NCI-H510A (cell line): ENCODE measurements at places on chromosomes 12 and 14.

DNA sequence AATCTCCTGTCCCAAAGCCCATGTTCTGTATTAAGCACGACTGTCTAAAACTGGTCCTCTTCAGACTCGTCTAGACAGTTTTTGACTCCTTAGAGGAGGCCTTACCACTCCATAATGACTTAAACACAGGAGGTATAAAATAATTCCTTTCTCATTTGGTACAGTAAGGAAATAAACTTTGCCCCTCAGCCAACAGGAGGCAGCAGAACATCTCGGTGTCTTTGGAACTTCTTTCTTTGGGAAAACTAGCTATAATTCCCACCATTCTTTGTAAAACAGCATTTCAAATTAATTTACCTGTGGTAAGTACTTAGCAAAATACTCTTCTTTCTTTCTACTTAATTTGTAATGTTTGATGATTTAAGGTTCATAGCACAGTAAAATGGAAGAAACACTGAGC is 292.7 kb upstream of the G2E3 start:
- no peak for DNase-seq

- DNase-seq: no peak
These were observed 1.9 kb upstream of the ATP5MC2 start for GRCh38 chr12:53677800-53678148.

- DNase-seq: no peak
These were observed 19.6 kb upstream of the CSRP2 start for GRCh38 chr12:76898442-76898841.

DNA sequence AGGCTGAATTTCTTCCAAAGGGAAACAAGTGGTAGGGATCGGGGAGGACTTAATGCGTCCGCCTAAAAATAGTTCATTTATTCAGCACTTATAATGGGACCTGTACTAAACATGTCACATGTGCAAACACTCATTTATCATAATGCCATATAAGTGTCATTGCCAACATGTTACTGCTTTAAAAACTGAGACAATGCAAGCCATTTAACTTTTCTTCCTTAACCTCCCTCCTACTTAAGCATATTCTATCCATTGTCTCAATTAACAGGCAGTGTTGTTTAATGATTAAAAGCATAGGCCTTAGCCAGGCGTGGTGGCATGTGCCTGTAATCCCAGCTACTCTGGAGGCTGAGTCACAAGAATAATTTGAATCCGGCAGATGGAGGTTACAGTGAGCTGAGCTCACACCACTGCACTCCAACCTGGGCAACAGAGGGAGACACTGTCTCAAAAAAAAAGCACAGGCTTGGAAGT is 13.5 kb upstream of the SCFD1 start:
- DNase-seq: no peak

DNA sequence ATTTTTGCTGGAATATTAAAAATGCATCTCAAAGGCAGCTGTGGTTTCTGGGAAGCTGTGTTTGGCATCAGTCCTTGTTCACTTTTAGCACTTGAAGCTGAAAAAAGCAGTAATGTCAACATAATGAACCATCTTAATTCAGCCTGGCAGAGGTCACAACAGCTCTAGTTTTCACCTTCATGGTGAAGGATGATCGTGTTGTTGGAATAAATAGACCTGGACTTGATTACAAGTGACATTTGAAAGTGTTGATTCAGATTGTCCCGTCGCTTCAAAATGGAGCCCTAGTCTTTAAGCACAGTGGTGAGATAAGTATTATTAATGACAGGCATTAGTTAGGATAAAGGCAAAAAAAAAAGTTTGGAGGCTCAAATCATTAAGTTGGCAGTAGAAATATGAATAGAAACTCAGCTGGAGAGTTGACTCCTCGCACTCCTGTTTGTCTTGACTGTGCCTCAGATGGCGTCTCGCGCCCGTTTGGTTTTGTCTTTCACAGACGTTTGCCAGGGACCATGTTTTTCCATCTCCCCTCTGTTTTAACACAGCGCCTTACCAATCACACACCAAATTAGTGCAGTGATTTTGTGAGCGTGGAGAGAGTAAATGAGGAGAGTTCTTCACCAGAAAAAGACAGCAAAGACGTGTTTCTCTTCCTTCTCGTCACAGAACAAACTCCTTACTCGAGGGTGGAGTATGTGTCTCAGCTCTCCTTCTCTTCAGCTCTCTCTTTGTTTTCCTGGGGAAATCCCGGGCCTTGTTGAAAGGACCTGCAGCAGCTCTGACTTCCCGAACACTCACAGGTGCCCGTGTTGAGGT is 53.4 kb upstream of the MMP17 start:
- no peak for DNase-seq

GRCh38 chr14:23512156-23512555 is 39.4 kb downstream of the ZFHX2 start:
- peak; percentile 18 for DNase-seq

DNA sequence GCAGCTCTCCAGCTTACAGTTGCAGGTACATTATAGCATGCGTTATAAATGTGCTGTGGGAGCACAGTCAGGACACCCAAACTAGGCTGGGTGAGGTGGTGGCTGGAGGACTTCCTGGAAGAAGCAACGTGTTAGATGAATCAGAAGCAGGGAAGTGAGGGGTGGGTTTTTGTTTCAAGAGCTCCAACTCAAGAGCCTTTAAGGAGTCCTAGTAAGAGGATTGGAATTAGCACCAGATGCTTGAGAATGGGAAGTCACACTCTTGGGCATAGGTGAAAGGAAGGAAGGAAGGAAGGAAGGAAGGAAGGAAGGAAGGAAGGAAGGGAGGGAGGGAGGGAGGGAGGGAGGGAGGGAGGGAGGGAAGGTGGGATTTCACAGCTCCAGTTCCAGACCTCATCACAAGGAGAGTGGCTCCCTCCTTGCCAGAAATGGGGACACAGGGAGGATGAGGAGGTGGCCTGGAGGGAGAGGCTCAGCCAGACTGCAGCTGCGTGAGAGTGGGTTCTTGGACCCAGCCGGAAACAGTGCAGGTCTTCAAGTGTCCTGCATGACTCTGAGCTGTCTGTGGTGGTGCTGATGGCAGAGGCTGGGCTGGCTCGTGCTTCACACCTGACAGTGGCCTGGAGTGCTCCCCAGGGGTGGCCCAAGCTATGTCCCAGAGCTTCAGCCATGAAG is 115.7 kb upstream of the GSC start:
- no peak for DNase-seq

DNA sequence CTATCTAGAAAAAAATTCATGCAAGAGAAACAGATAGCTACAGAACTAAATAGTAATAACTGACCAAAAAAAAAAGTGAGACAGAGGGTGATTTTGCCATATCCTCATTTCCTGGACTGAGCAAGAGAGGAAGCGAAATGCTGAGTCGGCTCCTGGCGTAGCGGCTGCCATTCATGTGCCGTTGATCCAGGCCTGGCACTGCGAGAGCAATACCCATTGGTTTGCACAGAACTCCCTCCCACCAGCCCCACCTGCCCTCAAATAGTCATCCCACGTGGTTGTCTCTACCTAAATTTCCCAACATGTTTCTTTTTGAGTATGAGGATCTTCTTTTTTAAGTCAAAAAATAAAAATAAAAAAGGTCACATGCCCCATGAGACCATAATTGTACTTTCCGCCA is 9.4 kb upstream of the WNT5B start:
- no peak for DNase-seq

GRCh38 chr12:102631274-102631673 is 150.9 kb upstream of the IGF1 start:
- no peak for DNase-seq

DNA sequence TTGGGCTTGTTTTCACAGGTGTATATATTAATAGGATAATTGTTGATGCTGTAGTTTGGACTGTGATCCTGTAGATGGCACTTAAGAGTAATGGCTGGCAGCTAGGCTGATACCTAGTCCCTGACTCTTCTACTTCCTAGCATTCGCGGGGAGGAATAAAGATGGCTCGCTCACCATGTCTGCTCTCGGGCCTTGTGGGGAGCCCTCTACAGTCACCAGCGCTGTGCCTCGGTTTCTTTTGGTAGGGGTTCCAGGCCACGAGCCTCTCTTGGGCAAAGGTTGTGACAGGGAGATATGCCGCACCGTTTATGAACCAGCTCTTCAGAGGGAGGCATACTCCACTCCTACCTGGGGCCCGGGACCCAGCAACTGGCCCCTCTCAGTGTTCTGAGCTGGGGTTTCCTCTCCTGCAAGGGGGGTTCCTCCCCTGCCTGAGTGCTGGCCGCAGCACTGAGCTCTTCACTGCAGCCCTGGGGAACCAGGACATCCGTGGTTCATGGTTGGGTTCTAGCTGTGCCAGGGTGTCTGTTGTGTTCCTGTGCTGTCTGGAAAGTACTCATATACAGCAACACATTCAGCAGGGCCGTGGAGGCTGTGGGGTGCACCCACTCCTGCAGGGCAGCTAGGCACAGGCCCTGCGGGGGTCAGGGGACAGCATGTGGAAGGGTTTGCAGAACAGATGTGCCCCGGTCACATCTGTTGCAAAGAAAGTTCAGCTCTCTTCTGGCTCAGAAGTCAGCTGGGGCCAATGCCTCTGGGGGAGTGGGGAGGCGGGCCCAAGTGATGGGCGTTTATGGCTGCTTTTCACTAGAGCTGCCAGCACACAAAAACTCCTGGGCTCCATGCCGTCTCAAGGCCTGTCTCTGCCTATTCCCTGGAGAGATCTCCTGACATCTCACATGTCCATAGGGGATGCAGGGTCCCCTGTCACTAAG is 147.9 kb downstream of the PPFIA2 start:
- DNase-seq: no peak

DNA sequence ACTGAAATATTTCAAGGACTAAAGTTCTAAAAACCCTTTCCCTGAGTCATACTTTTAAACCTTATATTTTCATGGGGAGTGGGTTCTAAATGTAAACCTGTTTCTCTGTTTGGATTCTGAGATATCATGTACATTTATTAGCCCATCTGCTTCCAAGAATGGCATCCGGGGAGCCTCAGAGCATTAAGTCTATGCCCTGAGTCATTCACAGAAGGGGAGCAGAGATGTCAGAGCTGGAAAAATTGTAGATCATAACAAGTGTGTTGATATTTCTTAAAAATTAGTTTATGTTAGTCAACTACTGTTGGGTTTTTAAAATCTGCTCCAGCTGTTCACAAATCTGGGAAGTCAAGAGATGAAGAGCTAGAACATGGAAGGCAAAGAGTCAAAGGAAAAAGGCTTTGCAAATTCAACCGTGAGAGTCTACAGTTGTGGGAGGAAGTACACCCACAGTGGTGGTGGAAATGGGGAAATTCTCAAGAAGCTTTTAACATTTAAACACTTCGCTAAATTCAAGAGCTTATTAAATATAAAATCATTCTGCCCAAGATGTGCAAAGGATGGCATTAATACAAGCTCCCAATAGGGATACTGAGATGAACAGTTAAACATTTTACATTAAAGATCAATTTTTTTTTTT is 70.5 kb upstream of the FLRT2 start:
- DNase-seq: no peak

DNA sequence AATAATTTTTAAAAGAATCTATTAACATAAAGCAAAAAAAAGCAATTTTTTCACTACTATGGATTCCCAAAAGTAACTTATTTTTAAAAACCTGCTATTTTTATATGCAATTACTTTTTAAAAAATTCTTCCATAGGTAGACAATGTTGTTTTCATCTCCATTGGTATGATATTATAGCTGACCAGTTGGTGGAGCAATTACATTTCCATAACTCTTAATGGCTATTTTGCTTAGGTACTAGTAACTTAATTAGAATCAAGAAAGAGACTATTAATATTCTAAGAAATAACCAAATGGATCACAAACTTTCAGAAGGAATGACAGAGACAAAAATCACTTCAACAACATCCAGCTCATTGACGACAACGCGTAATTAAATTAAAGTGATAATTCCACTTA is 64.7 kb upstream of the PTCSC3 start:
- DNase-seq: no peak

DNA sequence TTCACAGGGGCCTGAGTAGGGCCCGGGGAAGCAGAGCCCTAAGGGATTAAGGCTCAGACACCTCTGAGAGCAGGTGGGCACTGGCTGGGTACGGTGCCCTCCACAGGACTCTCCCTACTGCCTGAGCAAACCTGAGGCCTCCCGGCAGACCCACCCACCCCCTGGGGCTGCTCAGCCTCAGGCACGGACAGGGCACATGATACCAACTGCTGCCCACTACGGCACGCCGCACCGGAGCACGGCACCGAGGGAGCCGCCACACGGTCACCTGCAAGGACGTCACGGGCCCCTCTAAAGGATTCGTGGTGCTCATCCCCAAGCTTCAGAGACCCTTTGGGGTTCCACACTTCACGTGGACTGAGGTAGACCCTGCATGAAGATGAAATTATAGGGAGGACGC is 7.1 kb downstream of the LTBR start:
- no peak for DNase-seq

- DNase-seq: no peak
These were observed 216.7 kb downstream of the MED13L start for GRCh38 chr12:116060764-116061163.

DNA sequence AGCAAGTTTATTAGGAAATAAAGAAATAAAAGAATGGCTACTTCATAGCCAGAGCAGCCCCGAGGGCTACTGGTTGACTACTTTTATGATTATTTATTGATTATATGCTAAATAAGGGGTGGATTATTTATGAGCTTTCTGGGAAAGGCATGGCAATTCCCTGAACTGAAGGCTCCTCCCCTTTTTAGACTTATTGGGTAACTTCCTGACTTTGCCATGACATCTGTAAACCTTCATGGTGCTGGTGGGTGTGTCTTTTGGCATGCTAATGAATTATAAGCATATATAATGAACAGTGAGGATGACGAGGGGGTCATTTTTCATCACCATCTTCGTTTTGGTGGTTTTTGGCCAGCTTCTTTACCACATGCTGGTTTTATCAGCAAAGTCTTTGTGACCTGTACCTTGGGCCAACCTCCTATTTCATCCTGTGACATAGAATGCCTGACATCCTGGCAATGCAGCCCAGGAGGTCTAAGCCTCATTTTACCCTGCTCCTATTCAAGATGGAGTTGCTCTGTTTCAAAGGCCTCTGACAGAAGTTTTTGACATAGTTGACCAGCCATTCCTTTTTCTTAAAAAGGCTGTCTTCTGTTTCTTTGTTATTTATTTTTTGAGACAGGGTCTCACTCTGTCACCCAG is 11.1 kb upstream of the PTGES3 start:
- no peak for DNase-seq

DNA sequence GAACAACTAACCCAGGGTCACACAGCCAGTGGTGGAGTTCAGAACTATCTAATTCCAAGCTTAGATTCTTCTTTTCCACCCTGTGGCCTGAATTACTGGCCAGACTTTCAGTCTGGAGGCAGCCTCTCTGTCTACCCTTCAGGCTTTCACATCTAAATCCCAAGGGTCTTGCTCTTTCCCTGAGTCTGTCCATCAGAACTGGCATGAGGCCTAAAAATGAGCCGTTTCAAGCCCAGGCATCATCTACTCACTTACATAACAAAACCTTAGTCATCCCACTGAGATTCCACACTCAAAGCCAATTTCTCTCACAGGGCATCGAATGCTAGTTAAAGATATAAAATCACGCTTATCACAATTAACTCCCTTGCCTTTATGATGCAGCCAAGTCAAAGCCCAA is 1.3 kb upstream of the PTGDR start:
- no peak for DNase-seq

- no peak for DNase-seq
These were observed 181.0 kb downstream of the ADGRD1 start for GRCh38 chr12:131134523-131135310.
